ENCODE measurements at places on chromosomes 16 and 17. TPM values are rescaled to one million over a fixed set of nuclear protein-coding genes. Genes with fewer than 3 reads are reported as not detected.

DNA sequence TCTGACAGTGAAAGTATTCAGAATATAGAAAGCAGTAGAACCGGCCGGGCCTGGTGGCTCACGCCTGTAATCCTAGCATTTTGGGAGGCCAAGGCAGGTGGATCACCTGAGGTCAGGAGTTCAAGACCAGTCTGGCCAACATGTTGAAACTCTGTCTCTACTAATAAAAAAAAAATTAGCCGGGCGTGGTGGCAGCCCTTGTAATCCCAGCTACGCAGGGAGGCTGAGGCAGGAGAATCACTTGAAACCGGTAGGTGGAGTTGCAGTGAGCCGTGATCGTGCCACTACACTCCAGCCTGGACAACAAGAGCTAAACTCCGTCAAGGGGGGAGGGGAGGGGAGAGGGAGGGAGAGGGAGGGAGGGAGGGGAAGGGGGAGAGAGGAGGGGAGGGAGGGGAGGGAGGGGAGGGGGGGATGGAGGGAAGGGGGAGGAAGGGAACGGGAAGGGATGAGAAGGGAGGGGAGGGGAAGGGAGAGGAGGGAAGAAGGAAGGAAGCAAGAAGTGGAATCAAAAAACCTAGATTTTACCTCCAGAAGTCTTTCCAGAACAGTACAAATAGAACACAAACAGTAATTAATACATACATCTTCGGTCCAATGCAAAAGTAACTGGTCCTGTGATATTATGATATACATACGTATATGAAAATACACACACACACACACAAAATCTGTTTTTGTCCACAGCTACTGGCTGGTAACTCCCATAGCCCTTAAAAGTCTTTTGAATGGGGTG, 10.9 kb upstream of the NT5C start:
- no peak for DNase-seq

DNA sequence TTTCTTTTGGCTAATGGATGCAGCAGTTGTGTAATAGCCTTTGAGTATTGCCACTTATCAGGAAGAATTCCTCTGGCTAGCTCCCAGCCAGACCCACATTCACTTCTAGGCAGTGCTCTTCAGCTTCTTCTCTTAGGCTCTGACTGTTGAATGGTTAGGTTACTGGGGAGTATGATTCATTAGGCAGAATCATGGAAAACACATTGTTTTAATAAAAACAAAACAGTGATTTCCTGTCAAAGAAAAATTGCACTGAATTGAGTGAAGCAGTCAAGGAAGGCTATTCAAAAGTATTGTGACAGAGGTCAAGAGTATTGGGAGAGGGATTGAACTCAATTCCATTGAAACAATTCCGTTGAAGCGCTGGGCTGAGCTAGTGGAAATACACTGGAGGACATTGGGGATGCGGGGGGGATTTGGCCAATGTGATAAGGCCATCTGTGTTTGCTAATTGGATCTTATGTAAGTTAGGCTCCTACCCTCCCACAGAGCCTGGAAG, 68.0 kb downstream of the CNTNAP4 start:
- DNase-seq = no peak

DNA sequence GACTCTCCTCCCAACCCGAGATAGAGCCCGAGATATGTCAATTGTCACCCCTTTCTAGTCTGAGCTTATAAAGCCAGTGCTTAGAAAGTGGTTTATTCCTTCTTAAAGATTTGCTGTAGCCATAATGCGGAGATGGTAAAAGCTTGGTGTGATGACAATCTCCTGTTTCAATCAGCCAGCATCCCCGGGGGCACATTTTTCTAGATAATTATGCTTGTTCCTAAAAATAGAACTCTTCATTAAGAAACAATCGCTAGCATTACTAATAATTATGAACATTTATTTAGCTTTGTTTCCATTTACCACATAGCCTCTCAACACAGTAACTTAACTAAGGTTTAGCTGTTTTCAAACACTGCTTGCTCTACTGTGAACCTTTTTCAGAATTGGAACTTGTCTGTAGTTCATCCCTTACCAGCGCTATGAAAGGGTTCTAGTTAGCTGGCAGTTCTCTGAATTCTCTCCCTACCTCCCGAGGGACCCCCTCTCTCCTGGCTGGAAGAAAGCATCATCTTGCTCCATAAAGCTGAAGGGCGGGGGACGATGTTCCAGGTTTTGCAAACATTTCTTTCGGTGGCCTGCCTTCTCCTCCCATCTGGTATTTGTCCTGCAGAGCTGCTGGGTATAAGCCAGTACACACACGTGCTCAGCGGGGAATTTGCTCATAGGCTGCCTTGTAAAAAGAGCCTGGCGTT, 922 bp upstream of the MRPL58 start:
- no peak for DNase-seq

Gene EME1
- total RNA-seq = 2.7 TPM

DNA sequence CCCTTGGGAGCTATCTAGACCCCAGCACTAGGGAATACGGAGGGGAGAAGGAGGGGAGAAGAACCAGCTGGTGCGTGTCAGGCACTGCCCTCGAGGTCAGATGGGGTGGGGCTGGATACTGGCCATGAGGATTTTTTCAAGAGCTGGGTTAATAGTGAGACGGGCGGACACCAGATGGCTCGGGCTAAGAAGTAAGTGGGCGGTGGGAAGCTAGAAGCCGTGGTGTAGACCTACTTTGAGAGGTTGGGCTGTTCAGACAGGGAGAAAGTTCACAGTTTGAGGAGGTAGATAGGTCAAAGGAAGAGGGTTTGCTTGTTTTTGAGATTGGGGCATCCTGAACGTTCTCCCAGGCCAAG, 303.8 kb downstream of the SEC14L1 start:
- DNase-seq = no peak

GRCh38 chr17:8960325-8961140, 5.0 kb downstream of the PIK3R5 start:
- no peak for DNase-seq

Gene SALL1
- total RNA-seq = 1.5 TPM

DNA sequence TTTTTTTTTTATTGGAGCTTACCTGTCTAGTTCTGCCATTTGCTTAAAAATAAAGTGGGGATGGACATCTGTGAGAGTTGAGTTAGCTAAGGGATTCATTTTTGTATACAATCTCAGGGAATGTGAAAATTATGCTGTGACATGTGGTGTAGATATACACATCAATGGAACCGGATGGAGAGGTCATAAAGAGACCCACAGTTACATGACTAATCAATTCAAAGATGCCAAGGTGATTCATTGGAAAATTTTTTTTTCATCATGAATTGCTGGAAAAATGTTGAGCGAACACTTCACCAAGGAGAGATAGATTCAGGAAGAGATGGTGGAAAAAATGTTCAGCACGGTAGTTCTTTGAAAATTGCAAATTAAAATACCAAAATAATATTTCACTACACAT, 605.4 kb upstream of the KIF2B start:
- DNase-seq = no peak

DNA sequence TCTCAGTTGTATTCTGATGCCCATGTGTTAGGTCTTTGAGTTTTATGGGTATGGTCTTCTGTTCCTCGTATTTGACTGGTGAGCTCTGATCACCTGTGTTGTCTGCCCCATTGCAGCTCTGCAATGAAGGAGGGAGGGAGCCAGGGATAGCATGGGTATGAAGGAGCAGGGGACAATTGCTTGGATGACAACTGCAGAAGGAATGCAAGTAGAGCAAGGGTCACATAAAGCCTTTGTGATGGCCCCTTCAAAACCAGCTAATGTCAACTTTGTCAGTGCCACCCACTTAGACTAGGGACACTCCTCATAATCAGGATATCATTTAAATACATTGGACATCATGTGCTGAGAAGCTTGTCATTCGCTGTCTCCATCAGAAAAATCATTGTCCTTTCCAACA, 152.7 kb upstream of the MAF start:
- DNase-seq = no peak

Gene PPP1R27
- total RNA-seq = not detected

DNA sequence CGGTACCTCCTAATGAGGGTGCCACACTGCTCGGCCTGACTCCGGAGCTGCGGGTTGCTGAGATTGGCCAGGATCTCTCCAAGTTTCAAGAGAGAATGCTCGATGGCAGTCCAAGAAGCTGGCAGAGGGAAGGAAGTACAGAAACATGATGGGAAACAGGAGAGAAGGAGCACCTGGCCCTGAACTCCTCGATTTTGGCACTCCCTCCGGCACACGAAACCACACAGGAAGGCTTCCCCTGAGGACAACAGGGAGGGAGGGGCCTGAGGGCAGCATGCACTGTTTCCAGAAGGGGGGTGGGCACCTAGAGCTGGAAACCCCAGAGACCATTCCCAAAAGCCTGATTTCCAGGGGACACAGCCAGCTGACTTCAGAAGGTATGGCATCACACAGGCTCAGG, 18.1 kb downstream of the CSF3 start:
- DNase-seq = no peak

- DNase-seq = no peak
Observed at GRCh38 chr17:56810891-56811775, 22.6 kb downstream of the C17orf67 start.

GRCh38 chr17:38873640-38874380, 4.0 kb downstream of the LASP1 start:
- no peak for DNase-seq

DNA sequence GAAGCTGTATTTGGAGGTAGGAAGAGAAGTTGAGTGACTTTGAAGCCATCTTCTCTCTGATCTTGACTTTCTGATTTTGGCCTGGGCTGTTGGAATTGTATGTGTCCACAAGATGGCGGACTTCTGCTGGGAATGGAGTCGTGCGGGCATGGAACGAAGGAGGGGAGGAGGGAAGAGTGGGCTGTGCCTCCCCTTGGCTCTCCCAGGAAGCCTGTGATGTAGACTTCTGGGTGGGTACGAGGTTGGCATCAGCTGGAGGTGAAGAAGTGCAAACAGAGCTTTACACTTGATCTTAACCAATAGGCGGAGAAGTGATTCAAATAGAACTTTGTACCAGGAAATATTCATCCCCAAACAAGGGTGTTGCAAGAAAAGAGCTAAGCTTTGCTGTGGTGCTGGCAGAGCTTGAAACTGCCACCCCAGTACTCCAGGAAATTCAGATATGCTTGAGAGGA, 7.4 kb upstream of the TMEM220 start:
- DNase-seq = no peak

DNA sequence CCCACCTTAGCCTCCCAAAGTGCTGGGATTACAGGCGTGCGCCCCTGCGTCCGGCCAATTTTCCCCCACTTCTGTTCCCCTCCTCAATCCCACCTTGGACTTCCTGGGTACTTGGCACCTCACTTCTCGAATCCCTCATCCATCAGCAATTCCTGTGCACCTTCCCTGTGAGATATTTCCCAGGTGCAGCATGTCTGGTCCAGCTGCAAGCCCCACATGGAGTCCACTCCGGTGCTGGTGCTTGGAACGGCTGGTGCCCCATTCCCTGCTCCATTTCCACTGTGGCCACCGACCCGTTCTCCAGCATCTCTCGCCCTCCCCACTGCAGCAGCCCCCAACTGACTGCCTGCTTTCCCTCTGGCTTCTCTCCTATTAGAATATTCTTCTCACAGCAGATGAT, 35.3 kb downstream of the NOL11 start:
- DNase-seq = no peak

GRCh38 chr16:64225696-64226095, 896.2 kb downstream of the CDH11 start:
- no peak for DNase-seq

DNA sequence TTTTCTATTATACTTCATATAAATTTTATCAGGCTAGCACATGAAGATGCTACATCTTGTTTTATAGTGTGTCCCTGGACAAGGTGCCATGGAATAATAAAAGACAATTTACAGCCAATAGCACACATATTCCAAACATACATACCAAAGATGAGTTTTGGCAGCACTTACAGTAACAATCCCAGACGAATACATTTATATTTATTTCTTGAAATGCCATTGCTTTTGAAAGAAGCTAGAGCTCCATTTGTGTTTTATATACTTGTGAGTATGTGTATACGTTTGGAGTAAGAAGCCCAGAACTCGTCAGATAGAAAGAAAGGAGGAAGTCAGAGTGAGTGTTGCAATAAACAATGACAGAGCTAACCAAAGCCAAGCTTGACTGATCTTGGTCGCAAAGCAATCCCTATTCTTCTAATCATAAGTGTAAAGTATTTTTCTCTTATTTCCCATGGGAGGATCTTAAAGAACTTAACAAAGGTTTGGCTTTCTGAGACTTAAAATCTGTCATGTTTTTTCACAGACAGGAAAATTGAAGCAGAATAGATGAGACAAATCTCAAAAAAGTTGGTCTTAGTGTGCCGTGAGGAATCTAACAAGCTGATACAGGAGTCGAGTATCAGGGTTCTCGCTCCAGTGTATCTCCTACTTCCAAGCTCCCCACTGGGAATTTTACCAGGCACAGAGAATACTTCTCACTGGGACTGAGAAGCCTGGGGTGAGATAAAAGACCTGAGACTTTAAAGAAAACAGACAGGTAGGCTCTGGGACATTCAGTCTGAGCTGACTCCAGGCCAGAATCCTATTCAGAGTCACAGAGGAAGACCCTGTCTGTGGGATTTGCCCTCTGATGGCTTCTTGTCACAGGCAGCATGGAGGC, 175.4 kb downstream of the AATF start:
- no peak for DNase-seq

GRCh38 chr17:27318633-27319032, 24.7 kb downstream of the WSB1 start:
- no peak for DNase-seq

DNA sequence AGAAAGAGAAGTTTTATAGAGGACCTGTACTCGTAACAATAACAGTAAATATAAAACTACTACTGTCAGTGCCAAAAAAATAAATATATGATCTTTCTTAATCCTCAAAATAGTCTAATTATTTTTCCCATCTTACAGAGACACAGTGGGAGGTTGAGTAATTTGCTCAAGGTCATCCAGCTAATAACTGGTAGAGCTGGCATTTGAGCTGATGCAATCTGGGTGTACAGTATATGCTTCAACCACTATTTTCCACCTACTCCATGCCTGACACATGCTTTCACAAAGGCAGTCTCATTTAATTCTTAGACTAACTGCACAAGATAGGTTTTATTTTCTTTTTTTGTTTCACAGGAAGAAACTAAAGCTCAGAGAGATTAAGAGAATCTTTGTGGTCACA, 33.6 kb downstream of the PIGL start:
- DNase-seq = no peak

Gene FGF11
- total RNA-seq = 0.44 TPM

DNA sequence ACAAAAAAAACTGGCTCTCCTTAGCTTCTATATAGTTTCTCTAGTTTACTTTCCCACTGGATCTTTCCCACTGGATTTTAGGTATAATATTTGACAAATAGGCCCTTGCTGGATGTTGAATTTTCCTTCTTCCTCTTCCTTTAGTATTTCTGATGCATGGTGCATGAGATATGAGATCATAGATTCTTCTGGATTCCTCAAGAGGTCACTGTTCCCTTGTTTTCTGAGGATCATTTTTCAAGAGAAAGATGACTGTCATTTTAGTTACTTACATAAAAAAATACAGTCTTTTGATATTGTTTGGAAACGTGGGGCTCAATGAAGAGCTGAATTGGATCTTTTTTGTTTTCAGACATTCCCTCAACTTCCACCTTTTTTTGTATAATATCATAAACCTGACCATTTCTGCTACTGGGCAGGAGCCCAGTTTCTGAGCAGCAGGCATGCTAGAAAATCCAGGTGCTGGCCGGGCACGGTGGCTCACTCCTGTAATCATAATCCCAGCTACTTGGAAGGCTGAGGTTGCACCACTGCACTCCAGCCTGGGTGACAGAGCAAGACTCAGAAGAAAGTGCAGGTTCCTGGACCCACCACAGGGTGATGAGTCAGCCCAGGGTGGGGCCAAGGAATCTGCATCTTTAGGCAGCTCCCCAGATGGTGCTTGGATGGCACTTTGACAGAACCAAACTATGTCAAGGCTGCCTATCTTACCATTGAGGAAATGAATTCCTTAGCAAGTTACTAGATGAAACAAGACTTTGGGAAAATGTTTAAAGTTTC, 70.3 kb downstream of the SDR42E1 start:
- DNase-seq = peak; percentile 50

- DNase-seq = no peak
Observed at GRCh38 chr16:26905336-26905735, 161.4 kb upstream of the C16orf82 start.

Gene KRTAP4-9
- total RNA-seq = not detected
